ENCODE measurements at places on chromosomes 2 and 18.

GRCh38 chr2:239353692-239354091 lies 47.1 kb downstream of the HDAC4 start:
- DNase-seq = no peak

- no peak for DNase-seq
Measured at GRCh38 chr18:24051031-24051947, 36.7 kb downstream of the TTC39C start.

DNA sequence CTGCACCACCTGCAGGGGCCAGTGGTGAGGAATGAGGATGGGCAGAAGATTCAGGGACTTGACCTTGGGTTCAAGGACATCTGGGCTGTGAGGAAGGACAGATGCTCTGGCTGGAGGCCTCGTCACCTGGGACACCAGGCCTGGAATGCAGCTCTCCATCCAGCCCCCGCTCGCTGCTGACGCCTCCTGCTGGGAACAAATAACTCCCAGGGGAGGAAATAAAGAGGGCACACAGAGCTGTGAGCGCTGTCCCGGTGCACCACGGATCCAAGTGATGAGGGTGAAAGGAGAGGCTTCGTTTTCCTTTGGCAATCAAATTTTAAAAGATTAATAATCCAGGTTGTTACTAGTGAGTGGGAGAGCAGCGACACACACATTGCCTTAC lies 368.0 kb upstream of the MYT1L start:
- no peak for DNase-seq

- no peak for DNase-seq
Measured at GRCh38 chr2:177127821-177128220, 84.8 kb upstream of the HNRNPA3 start.

- DNase-seq = no peak
Measured at GRCh38 chr2:81835321-81836000, 1530.9 kb upstream of the LRRTM1 start.

- DNase-seq = no peak
Measured at GRCh38 chr2:173602153-173602795, 247.6 kb downstream of the CDCA7 start.

- no peak for DNase-seq
Measured at GRCh38 chr2:33288011-33288410, 188.4 kb upstream of the RASGRP3 start.

GRCh38 chr2:79887747-79888374 lies 375.0 kb downstream of the CTNNA2 start:
- peak; percentile 4 for DNase-seq

DNA sequence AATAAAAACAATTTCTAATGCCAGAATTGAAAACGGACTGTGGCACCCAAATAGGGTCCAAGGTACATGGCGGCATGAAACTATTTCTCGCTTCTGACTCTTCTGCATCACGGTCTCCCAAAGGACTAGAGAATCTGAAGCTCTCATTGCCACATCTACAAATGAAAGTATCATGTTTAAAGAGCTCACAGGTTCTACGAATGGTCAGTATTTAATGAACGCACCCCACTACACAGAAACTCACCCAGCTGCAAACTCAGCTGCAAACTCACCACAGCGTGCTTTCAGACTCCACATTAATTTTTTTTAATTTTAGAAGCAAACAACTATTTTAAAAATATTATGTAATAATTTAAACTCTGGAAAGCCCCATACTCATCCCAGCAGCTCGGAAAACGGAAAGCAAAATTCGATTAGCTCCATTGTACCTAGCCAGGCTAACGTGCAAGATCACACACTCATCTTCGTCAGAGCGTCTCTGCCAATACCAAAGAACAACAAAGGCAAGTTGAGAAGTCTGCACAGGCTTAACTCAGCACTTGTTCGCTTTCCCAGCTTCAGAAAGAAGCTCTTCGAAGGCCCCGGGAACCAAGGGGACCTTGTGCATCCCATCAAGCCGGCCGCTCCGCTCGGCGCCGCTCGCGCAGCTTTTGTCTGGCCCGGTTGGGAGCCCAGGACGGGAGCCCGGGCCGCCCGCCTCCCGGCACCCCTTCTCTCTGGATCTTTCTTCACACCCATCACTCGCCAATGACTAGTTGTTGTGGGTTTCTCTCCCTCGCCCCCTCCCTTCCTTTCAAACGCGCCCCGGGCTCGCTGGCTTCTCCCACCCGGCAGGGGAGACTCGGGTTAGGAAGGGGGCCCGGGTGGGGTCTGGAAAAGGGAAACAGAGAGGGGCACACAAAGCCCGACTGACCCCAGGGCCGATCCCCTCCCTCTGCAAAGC lies 785 bp downstream of the CLASP1 start:
- peak; percentile 43 for DNase-seq

DNA sequence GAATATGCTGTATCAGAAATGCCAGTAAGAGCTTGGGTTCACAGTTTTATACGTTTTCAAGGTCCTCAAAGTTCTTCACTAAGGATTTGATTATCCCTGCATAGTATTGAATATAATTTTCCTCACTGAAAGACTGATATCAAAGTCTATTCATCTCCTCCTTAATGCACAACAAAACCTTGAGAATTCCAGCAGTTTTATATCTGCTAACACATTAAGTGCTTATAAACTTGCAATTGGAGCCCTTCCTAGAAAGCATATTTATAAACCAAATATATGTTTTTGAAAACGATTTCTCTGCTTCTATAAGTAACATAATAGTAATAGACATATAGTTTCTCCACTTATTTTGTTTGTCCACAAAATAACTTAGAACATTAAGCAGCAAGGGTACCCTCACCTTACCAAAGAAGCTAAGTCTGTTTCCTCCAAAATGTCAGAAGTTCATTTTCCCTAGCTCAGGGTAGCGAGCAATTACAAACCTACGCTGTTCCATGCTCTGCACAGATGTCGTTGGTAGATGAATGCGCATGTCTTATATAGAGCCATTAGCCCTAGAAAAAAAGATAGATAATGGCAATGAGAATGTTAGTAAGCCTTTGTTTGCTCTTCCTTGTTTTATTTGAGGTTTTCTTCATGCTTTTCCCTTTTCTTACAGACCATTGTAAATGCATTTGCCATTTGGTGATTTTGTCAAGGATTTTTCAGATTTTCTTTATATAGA lies 213.2 kb downstream of the RBM43 start:
- no peak for DNase-seq

- DNase-seq = no peak
Measured at GRCh38 chr18:62833494-62833893, 118.2 kb downstream of the PHLPP1 start.

- no peak for DNase-seq
Measured at GRCh38 chr2:185128346-185128745, 530.0 kb downstream of the ZNF804A start.

- DNase-seq = peak; percentile 43
Measured at GRCh38 chr2:240143801-240144648, 3.6 kb upstream of the OTOS start.

DNA sequence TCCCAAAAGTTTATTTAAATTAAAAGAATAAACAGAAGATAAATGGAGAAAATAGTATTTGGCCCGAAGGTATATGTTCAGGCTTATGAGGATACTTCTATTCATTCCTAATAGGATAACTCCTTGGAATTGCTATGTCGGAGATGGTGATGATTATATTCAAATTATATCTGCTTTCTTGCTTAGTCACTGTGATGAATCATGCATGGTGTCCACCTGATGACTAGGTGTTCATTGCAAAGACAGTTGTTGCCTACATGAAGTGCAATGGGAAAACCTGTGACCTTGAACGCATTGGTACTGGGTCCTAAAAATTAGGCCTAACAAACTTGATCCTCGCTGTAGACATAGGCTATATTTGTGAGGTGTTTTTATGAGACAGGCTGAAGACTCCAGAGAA lies 617.3 kb upstream of the ZEB2 start:
- no peak for DNase-seq

DNA sequence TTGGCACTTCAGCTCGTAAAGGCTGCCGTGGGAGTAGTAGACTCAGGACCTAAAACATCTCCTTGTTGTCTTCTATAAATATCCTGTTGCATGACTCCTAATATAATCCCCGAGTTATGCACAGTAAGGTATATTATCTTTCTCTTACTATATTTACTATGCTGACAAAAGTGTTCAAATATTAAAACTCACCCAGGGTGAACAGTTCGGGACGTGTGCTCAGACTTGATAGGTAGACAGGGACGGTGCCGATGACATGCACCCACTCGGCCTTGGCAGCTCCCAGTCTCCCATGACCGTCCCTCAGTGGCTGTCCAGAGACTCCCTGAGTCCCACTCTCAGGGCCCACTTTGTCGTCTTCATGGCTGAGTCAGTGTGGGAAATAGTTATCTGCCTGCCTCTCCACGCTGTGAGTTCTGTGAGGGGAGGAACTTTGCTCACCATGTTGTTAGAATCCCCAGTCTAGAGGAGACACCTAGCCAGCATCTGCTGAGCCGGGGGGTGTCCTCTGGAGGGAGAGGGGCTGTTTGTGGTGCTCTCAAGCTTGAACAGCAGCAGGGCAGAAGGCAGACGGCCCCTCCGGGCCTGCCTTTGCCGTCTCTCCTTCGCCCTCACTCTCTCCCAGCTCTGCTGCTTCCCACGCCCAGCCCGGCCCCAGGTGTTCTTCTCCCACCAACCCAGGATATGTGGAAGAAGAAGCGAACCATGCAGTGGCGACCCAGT lies 75.0 kb downstream of the DGKD start:
- no peak for DNase-seq

GRCh38 chr2:168401771-168402170 lies 54.3 kb upstream of the CERS6 start:
- no peak for DNase-seq

GRCh38 chr2:151354807-151355206 lies 2.6 kb upstream of the TNFAIP6 start:
- no peak for DNase-seq

- DNase-seq = no peak
Measured at GRCh38 chr2:176753752-176754474, 458.7 kb upstream of the HNRNPA3 start.

- DNase-seq = no peak
Measured at GRCh38 chr2:230938516-230939065, 13.5 kb upstream of the GPR55 start.

DNA sequence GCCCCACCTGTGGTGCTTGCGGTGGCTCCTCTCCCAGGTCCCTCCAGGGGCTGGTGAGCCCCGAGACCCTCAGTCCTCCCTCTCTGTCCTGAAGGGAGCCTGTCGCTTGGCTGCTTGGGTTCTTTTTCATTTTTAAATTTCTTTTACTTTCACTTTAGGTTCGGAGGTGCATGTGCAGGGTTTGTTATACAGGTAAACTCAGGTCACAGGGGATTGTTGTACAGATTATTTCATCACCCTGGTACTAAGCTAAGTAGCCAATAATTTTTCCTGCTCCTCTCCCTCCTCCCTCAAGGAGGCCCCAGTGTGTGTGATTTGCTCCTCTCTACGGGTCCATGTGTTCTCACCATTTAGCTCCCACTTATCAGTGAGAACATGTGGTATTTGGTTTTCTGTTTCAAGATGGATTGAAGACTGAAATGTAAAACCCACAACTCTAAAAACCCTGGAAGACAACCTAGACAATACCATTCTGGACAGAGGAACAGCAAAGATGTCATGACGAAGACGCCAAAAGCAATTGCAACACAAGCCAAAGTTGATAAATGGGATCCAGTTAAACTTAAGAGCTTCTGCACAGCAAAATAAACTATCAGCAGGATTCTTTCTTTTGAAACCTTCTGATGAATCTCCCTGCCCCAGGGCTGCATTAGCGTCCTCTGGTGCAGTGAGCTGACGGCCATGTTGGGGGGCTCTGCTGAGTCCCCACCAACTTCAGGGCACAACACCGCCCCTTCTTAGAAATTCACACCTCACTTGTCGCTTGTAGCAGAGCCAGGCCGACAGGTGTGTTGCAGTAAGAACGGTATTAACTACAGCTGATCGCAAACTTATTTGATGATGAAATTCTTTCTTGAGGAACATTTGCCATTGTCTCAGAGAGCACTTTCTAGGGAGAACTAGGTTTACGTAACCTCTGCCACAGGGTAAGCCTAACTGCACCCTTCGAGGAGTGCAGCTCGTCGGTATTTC lies 135.3 kb downstream of the ZNF236 start:
- no peak for DNase-seq

- no peak for DNase-seq
Measured at GRCh38 chr2:128590309-128591021, 271.8 kb upstream of the HS6ST1 start.

All from stimulated activated naive CD4-positive, alpha-beta T cell (primary cell).